ENCODE measurements at places on chromosomes 4 and X. TPM values are rescaled to one million over a fixed set of nuclear protein-coding genes. Genes with fewer than 3 reads are reported as not detected.

- no peak overlapping the region for H3K27ac ChIP-seq
- no peaks in the 10 kb centered on the region for H3K27me3 ChIP-seq
- H3K36me3 ChIP-seq = peaks cover 8% of the 10 kb centered on the region
- peaks cover 43% of the 10 kb centered on the region for H3K4me1 ChIP-seq
- DNase-seq = no peak
- H3K4me3 ChIP-seq = no peak overlapping the region
These were observed 20.6 kb downstream of the SLC39A8 start for GRCh38 chr4:102324730-102325129.

CDK16 gene
- 145 TPM for total RNA-seq

PDHA1 gene
- total RNA-seq = 93.6 TPM

PCDH18 gene
- not detected for total RNA-seq

DNA sequence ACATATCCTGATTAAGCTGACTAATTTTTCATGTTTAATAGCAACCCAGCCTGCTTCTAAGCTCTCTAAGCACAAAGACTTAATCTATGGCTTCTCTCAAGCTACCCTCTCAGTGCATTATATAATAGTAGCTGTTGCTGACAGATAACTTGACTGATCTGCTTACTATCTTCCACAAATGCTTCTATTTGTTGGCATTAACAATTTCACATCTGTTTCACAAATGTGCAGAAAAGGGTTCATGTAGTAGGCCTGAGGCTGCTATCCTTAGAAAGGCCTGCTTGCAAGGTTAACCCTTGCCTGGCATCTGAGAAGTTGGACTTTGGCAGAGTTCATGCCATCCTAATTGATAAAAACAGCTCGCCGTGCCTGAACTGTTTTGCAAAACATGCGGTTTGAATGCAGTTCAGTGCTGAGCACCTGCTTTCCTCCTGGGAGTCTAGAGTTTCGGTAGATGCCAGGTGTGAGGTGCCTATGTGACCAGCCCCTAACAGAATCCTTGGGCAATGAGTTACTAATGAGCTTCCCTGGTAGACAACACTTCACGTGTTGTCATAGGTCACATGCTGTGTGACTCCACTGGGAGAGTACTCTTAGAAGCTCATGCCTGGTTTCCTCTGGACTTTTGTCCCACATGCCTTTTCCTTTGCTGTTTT is 68.4 kb downstream of the NSG1 start:
- peaks cover 20% of the 10 kb centered on the region for H3K36me3 ChIP-seq
- H3K4me1 ChIP-seq = peaks cover 20% of the 10 kb centered on the region
- no peak for DNase-seq
- H3K27me3 ChIP-seq = no peaks in the 10 kb centered on the region
- no peak overlapping the region for H3K4me3 ChIP-seq
- peak overlapping the region; percentile 56 for H3K27ac ChIP-seq

- peaks cover 2% of the 10 kb centered on the region for H3K4me1 ChIP-seq
- H3K27me3 ChIP-seq = no peaks in the 10 kb centered on the region
- no peak overlapping the region for H3K27ac ChIP-seq
- no peak for DNase-seq
These were observed 263.4 kb upstream of the NDST4 start for GRCh38 chr4:115376866-115377265.

GRCh38 chr4:112214390-112215264 is 17.0 kb upstream of the AP1AR start:
- no peak overlapping the region for H3K27ac ChIP-seq
- H3K36me3 ChIP-seq = peaks cover 2% of the 10 kb centered on the region
- peak overlapping the region; percentile 12 for H3K4me3 ChIP-seq
- H3K4me1 ChIP-seq = peaks cover 15% of the 10 kb centered on the region

DNA sequence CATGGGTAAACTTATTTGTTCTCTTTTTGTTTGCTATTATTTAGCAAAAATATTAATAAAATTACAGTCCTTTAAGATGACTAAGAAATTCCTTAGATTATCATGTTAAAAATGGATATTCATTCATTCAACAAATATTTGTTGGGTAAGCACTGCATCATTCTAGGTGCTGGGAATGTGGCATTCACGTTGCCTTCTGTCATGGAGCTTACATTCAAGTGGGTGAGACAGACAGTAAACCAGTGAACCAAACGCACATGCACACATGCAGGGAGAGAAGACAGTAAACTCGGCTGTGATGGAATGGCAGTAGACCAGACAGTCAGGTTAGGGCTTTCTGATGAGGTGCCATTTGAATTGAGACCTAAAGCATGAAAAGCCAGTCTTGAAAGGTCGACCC is 91.8 kb downstream of the STOX2 start:
- no peaks in the 10 kb centered on the region for H3K4me1 ChIP-seq
- H3K4me3 ChIP-seq = no peak overlapping the region
- no peaks in the 10 kb centered on the region for H3K36me3 ChIP-seq
- peaks cover 42% of the 10 kb centered on the region for H3K27me3 ChIP-seq

- H3K27me3 ChIP-seq = peaks cover 14% of the 10 kb centered on the region
- H3K36me3 ChIP-seq = no peaks in the 10 kb centered on the region
These were observed 201.6 kb downstream of the QDPR start for GRCh38 chr4:17310269-17310652.

OTUD6A gene
- total RNA-seq = not detected

Data from T-helper 17 cell (primary cell).